ENCODE measurements at places on chromosomes 2 and 18.
A peak's percentile ranks its signal among the peaks of the same experiment; 100 is the strongest.

DNA sequence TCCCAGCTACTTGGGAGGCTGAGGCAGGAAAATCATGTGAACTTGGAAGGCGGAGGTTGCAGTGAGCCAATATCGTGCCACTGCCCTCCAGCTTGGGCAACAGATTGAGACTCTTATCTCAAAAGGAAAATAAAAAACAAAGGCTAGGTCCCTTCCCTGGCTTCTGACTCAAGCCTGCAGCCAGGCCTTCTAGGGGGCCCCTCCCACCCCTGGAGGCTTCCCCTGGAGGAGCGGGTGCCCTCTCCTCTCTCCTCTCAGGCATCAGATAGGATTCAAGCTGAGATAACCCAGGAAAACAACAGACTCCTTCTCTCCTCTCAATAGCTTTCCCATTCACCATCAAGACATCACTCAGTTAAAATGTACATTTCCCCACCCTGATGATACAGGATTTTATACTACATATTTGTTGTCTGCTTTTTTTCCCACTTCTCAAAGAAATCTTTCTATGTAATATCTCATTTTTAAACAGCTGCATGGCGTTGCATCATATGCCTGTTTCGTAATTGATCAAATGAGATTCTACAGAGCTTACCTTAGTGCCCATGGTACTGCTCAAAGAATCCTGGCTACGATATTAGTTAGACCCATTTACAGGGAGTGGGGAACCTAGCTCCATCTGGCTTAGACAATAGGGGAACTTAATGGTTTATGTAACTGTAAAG, 20.6 kb upstream of the C2orf72 start:
- no peak for DNase-seq

GRCh38 chr2:80896576-80896975, 592.0 kb upstream of the LRRTM1 start:
- peak; percentile 11 for DNase-seq

- no peak for DNase-seq
Observed at GRCh38 chr2:150088538-150088937, 398.9 kb downstream of the RND3 start.

- DNase-seq, result no peak
Observed at GRCh38 chr2:70723286-70723885, 44.6 kb downstream of the ADD2 start.

DNA sequence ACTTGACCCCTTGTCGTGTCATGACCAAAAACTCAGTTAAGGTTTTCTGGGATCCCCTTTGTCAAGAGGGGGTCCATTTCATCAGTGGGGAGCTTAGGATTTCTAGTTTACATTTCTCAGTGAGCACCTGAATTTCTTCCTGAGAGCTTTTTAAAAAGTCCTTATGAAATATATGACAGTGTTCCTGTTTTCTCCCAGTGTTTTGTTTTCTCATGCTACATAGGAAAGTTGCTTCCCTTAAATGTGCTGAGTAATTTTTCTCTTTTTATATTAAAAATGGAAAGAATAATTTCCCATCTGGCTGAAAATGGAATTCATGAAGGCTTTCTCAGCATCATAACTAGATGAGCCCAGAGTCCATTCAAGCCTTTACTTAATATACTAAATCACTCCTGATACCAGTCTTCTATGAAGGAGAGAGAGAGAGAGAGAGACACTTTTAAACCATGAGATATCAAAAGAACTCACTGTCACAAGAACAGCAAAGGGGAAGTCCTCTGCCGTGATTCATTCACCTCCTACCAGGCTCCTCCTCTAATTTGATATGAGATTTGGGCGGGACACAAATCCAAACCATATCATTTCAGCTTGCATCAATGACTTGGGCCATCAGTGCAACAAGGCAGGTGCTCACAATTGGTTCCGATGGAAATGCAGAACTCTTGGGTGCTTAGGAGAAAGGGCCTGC, 61.1 kb downstream of the XRCC5 start:
- DNase-seq, result no peak

- no peak for DNase-seq
Observed at GRCh38 chr2:11344956-11345677, 681 bp upstream of the ROCK2 start.

GRCh38 chr2:100248044-100248330, 74.3 kb downstream of the LONRF2 start:
- DNase-seq, result peak; percentile 84

DNA sequence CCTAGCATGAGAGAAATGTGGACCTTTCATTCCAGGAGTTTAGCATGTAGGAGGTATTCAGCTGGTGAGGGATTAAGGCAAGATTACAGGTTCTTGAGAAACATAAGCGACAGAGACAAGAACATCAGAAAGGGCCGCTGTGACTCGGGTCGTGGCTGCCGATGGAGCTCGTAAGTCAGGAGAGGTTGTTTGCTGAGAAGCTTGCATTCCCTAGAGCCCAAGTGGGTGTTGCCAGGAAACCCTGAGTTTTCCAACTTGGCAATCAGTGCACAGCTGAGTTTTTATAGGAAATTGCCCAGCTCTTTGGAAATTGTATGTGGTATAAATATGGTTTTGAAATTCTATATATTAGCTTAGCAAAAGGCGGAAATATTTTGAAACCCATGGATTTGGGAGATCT, 46.4 kb upstream of the CYP1B1 start:
- DNase-seq, result no peak

DNA sequence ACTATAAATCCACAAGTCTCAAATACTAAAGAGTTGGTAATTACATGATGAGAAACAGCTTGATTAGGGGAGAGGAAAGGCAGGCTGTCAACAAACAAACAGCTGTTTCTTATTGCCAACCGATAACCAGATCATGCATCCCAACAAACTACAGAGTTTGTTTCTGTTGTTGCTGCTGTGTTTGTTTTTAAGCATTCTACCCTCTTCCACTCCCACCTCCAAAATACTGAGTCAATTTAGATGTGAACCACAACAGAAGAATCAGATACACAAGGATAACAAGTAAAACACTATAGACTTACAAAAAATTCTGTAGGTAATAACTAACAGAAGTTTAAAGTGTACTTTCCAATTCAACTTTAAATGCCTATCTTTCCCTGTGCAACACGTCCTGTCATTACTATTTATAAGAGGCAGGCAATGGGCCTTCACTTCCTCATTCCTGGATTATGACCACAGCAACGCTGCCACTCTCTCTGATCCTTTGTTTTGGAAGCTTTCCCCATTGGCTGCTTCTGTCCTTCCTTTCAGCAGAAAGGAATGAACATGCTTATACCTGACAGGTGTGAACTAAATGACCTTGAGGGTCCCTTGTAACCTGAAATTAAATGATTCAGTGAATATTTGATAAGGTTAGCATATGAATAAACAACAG, 152.0 kb downstream of the SRBD1 start:
- DNase-seq, result peak; percentile 38

DNA sequence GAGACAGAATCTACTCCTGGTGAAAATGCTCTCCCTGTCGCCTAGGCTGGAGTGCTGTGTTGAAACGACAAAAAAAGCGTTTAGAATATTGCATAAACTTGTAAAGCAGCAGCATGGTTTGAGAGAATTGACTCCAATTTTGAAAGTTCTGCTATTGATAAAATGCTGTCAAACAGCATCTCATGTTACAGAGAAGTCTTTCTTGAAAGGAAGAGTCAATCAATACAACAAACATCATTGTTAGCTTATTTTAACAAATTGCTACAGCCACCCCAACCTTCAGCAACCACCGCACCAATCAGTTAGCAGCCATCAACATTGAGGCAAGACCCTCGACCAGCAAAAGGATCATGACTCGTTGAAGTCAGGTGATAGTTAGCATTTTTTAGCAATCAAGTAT, 6.9 kb downstream of the C2orf76 start:
- no peak for DNase-seq

DNA sequence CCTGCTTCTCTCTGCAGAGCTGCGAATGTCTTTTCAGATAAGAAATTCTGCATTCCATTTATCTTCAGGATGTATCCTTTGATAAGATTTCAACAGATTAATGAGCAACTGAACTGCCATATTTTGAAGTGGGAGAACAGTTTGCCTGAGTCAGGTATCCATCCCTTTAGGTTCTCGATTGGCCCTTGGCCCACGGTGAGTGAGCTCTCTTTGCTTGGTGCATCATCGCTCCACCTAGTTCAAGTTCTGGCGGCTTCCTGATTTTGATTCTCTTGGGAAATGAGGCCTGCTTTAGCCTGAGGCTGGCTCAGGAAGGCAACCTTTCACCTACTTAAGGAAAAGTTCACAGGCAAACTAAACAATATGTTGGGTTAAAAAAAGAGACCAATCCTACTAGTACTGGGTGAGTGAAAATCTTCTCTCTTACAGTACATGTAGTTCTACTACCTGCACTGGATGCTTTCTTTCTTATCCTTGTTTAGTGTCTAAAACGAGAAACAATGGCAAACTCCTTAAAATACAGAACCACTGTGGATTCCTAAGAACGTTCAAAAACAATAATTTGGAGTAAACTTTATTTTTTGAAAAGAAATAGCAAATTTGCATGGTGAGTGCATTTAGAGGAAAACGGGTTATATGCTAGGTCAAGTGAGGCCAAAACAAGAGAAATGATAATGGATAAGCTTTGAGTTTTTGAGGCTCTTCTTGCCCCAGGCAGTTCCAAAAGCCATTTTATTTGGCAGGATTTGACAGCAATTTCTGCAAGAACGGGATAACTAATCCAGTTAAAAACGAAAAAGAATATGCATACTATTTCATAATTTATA, 837 bp upstream of the ACSL3 start:
- peak; percentile 45 for DNase-seq

GRCh38 chr2:104420420-104420819, 433.5 kb upstream of the POU3F3 start:
- DNase-seq, result no peak

GRCh38 chr2:203804070-203804469, 63.5 kb upstream of the CTLA4 start:
- no peak for DNase-seq

DNA sequence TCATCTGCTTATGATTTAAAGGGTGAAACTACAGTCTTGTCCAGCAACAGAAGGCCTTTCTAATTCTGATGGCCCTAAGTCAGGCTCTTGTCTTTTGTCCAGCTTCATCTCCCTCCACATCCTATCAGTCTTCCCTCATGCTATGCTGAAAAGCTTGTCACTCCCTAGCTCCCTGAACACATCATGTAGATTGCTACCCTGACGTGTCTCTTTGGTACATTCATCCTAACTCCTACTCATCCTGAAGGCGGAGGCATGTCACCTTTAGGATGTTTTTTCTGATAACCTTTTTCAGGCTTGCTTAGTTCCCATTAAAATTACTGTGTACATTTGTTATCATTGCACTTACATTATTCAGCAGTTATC, 78.4 kb upstream of the ARL5A start:
- DNase-seq, result no peak

DNA sequence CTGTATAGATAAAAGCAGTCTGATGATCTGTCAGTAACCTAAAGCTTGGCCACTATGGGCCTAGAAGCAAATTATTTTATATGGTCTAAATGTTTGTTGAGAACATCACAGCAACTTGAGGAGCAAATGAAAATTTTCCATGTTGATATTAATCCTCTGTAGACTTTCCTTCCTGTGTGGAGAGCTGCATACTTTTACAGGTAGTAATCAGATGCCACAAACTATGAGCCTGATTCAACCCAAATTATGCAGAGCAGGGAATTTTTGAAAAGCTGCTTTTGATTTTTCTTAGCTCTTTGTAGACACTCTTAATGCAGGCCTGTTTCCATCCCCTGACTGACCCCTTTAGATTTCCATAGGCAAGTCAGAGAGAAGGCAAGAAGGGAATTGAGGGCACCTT, 17.3 kb downstream of the PAX3 start:
- no peak for DNase-seq

- no peak for DNase-seq
Observed at GRCh38 chr2:120510751-120511395, 164.9 kb downstream of the INHBB start.

DNA sequence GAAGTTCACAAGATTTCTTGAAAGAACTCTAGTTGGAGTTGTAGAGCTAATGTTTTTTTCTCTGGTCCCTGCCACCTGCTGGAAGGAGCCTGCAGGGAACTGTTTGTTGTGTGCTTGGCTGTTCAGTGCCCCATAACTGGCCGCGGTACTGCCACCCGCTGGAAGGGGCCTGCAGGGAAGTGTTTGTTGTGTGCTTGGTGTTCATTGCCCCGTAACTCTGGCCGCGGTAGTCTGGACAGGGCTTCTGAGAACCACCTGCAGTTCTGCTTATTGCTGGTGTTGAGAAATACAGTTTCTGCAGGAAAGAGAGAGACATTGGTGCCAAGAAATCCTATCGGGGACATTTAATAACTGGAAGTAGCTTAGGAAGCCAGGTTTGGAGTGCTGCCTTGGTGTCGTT, 58.1 kb downstream of the AGAP1 start:
- DNase-seq, result peak; percentile 15

GRCh38 chr2:26454561-26455001, 23.3 kb downstream of the OTOF start:
- no peak for DNase-seq

- DNase-seq, result no peak
Observed at GRCh38 chr18:30444544-30444943, 598.0 kb downstream of the DSC3 start.

GRCh38 chr2:100647709-100648108, 84.9 kb downstream of the PDCL3 start:
- peak; percentile 42 for DNase-seq

- no peak for DNase-seq
Observed at GRCh38 chr2:234335661-234336228, 161.1 kb downstream of the ARL4C start.

- no peak for DNase-seq
Observed at GRCh38 chr2:188902901-188903491, 71.2 kb upstream of the COL3A1 start.

DNA sequence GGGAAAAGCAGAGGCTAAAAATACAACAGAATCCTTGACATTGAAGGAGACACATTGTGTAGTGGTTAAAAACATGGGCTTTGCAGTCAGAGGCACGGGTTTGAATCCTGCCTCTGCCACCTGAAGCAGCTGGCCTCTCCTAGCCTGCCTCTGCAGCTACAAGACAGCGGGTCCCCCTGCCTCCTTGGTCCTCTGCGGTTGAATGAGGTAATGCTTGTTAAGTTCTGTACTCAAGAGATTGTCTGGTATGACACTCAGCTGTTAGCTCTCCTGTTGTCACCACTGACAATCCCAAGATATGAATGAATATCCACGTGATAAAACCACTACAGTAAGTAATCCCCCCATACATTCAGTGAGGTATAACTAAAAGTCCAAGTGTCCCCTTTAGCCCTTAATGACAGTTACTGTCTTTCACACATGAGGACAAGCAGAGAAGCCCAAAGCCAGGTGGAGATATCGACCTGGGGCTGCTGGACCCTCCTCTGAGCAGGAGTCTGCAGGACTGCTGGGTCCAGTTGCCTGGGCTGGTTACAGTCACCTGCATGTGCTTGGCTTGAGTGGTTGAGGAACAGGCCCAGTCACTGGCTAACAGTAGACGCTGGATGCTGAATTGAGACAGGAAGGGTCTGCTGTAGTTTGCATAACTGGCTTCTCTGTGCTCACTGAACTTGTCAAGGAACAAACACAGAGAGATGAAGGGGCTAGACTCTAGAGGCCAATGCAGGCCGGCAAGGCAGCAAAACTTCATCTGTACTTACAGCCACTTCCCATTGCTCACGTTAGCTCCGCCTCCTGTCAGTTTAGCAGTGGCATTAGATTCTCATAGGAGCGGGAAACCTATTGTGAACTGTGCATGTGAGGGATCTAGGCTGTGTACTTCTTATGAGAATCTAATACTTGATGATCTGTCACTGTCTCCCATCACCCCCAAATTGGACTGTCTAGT, 85.5 kb downstream of the TGFA start:
- no peak for DNase-seq

Data from NAMALWA (cell line).